Suprapubic skin (tissue), 4 donors: ENCODE measurements at places on chromosomes 2 and 18. TPM values are rescaled to one million over a fixed set of nuclear protein-coding genes. Genes with fewer than 3 reads are reported as not detected.

DNA sequence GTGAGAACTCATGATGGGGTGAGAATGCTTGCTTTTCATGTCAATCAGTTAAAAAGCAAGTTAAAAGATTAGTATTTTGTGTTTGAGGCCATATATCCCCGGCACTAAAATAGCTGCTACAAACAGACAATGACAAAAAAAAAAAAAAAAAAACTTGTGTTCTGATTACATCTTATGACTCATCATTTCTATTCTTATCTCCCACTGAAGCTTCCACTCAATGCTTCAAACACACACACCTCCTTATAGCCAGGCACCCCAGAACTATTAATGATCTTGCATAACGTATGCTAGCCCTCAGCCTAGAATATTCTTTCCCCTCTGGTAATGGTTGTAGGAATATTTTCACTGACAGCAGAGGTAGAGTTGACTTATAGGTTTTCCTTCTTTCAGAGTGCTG lies 778.3 kb downstream of the TRIB2 start:
- H3K27me3 ChIP-seq: no peaks in the 10 kb centered on the region
- H3K36me3 ChIP-seq: no peaks in the 10 kb centered on the region
- H3K4me3 ChIP-seq: no peak overlapping the region
- H3K27ac ChIP-seq: no peak overlapping the region
- no peaks in the 10 kb centered on the region for H3K4me1 ChIP-seq

DES gene
- 41.0 TPM for total RNA-seq

GRCh38 chr2:26387189-26387588 lies 14.5 kb upstream of the DRC1 start:
- H3K4me1 ChIP-seq: no peaks in the 10 kb centered on the region
- no peak for DNase-seq
- H3K27ac ChIP-seq: no peak overlapping the region
- no peaks in the 10 kb centered on the region for H3K27me3 ChIP-seq
- no peak overlapping the region for H3K4me3 ChIP-seq

DNA sequence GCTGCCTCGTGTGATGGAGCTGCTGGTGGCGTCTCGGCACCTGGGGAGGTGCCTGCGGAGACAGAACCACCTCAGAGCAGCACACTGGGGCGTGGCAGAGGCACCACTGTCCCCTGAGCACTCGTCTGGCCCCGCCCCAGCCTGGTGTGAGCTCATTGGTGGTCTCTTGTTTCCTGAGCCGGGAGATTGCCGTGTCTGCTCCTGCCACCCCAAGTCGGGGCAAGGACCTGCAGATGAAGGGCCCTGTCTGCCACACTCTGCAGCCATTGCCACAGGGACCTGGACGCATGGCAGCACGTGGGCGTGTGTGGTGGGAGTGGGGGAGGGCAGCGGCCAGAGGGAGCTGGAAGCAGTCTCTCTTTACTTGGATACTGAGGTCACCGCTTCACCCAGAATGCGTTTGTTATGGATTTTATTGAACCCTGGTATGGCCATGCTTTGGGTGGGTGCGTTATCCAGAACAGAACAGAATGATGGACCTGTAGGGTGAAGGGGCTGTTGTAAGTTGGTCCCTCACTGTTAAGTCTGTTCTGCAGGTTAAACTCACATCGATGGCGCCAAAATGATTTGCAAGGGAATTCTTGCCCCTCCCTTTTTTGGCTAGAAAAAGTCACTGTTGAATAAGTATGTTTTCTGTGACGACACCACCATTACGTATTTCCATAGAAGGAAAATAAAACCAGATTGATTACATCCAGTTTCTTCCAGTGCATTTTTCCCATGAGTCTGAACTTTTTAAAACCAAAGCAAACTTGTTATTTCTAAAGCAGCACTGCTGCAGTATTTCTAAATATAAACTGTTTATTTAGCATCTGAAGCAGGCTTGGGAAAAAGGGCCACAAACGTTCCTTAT lies 92.0 kb downstream of the USP40 start:
- peaks cover 46% of the 10 kb centered on the region for H3K36me3 ChIP-seq
- H3K4me1 ChIP-seq: peaks cover 10% of the 10 kb centered on the region
- no peak overlapping the region for H3K27ac ChIP-seq
- DNase-seq: peak; percentile 60
- no peaks in the 10 kb centered on the region for H3K27me3 ChIP-seq
- H3K4me3 ChIP-seq: no peak overlapping the region

LINC00305 gene
- not detected for total RNA-seq
